Jurkat, Clone E6-1 (cell line): ENCODE measurements at places on chromosomes 16 and 17.

DNA sequence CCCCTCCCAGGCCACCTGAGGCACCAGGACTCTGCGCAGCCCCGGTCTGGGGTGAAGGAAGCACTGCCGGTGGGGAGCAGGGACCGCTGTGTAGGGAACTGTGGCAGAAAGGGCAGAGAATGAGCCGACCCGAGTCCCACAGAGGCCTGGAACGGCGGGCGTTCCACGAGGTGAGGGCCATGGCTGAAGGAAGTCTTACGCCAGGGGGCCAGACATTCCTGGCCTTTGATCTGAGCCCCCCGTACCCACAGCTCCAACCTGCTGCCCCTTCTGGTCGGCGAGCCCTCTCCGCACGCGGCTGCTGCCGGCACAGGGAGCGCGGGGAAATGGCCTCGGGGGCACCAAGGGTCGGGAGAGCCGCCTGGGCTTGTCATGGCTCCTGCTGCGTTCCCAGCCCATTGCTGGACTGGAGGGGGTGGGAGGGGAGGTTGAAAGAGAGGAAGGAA, 1.4 kb upstream of the WNT3 start:
- no peak for DNase-seq

GRCh38 chr17:50952013-50952412, 85.9 kb upstream of the TOB1 start:
- no peak for DNase-seq

DNA sequence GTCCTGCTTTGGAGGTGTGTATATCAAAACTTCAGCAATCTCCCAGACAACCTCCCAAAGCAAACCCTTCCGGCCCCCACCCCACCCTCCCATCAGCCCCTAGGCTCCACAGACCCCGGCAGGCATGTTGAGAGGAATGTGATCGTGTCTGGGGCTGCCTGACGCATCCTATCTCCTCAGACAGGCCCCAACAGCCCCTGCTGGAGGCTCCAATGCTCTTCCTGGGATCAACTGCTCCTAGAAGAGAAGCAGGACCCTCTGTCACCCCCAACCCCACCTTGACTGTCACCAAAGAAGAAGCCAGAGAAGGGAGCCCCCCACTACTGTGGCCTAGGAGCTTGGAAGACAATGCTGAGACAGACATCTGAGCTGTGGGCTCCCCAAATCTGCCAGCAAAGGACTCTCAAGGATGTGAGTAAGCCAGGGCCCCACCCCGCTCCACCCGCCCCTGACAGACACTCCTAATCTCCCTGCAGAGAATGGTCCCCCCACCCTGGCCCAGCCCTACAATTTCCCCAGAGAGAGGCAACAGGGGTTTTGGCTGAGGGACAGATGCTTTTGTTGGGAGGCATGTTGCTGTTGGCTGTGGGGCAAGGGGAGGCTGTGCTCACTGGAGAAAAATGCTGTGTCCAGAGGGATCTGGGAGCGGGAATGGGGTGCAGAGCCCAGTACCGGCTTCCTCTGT, 1.6 kb upstream of the KRT14 start:
- DNase-seq, result no peak

DNA sequence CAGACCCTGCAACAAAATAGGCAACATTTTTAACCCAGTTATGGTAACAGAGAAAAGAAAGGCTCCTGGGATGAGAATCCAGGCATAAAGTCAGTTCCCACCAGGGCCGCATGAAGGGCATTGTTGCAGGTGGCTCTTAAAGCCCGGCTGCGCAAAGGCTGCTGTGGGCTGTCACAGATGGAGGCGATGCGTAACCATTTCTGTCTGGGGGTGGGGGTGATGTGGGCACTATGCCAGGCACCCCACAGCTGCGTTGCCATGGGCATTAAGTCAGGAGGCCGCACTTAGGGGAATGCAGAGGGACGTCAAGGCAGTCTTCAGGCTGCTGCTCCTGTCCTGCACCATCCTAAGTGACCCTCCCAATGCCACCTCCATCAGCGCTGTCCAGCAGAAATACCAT, 228.4 kb downstream of the CPPED1 start:
- DNase-seq, result no peak

DNA sequence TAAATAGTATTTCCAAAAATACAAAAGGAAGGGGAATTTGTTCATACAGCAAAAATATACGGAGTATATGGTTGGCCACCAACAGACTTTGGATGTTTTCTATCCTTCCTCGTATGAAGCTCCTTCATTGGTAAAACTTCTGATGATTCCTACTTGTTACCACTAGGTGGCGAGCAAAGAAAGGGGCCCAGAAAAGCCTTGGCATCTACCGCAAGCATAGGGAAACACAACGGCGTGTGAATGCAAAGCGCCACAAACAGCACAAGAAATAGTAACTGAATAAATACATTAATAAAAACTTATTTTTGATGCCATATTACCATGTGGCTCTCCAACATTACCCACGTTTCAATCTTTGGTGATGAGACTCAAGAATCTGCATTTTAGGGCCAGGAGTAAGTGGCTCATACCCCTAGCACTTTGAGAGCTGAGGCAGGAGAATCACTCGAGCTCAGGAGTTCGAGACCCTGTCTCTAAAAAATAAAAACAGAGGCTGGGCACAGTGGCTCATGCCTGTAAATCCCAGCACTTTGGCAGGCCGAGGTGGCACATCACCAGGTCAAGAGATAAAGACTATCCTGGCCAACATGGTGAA, 34.5 kb downstream of the YWHAE start:
- DNase-seq, result peak; percentile 76

- DNase-seq, result no peak
These were observed 62.4 kb upstream of the MARCHF10 start for GRCh38 chr17:62870552-62870971.

DNA sequence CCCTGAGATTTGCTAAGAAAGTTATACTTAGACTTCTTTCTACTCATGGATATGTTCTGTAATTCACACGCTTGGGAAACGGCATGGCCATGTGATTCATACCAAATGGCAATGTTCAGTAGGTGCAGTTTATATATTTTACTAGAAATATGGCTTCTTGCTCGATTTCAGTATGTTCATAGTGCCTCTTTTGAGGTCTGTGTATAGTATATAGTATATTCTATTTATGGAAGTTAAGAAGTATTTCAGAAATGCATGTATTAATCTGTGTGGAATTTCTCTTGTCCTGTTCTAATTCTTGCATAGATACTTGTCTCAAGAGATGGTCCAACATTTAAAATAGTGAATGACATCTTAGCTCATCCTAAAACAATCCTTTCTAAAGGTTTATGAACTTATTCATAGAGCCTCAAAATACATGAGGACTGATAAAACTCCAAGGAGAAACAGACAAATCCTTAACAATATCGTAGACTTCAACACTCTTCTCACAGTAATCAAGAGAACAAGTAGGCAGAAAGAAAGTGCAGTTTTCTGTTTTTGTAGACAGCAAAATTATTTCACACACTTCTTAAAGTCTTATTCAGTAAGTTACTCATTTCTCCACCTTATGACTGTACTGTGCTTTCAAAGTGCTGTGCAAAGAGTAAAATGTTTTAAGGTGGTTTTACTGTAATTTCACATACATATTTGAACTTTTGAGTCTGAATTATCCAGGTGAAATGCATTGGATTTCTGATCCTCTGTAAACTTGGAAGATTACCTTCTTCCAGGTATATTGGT, 11.1 kb downstream of the BPTF start:
- DNase-seq, result no peak

GRCh38 chr16:12000032-12000431, 23.5 kb downstream of the SNX29 start:
- DNase-seq, result no peak

DNA sequence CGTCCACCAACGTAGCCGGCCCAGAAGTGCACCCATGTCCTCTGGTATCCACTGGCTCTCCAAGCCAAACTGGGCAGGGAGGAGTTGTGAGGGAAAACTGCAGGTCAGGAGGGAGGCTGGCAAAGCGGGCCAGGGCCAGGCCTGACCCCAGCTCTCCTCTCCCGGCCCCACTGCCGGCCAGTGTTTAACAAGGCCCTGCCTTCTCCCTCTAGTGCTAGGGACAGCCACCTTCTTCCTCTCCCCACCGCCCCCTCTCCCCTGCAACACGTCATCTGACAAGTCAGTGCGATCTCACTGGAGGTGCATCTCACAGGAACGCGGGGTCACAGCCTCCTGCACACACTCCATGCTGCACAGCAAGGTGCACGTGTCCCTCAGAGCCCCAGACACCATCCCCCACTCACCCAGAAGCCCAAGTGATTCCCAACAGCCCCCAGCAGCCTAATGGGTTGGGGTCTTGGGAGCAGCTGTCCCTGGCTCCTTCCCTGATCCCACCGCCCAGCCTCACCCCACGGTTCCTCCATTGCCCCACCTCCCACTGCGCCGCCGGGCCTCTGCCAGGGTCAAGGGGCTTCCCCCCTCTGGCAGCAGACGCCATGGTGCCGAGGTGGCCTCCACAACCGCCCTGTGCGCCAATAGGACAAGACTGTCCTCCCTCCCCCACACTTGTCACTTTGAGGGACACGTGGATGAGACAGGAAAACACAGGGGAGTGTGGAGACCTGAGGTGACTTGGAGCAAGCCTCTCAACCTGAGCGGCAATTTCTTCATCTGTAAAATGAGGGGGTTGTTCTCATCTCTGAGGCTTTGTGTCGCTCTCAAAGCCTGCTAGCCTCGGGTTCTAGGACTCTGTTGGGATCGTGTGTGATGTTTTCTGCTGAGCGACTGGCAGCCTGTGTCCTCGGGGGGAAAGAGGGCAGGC, 1.1 kb upstream of the ACE start:
- no peak for DNase-seq

GRCh38 chr17:48618256-48618896, 3.3 kb upstream of the HOXB8 start:
- peak; percentile 59 for DNase-seq

GRCh38 chr16:67163164-67163998, 1.2 kb upstream of the HSF4 start:
- no peak for DNase-seq

- DNase-seq, result no peak
These were observed 488 bp downstream of the SPSB3 start for GRCh38 chr16:1781758-1782407.

DNA sequence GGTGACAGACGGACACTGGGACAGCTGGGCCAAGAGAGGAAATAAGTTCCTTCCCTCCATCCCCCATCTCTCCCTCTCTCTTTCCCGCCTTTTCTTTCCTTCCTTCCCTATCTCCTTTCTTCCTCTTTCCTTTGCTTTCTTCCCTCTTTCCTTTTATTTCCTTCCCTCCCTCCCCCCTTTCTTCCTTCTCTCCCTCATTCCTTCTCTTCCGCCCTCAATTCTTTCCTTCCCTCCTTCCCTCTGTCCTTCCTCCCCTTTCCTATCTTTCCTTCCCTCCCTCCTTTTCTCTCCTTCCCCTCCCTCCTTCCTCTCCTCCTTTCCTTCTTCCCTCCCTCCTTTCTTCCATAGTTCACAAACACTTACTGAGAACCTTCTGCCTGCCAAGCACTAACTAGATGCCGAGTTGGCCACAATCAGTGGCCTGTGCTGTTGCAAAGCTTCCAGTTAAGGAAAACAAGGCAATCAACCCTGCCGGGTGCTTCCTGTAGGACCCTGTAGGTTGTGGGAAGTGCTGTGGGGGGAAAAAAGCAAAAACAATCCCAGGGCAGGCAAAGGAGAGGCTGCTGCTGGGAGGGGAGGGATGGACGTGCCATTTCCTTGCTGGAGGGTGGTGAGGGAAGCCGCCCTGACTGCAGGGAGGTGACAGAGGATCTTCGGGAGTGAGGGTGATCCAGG, 31.7 kb downstream of the ABCC6 start:
- DNase-seq, result no peak

- DNase-seq, result no peak
These were observed 58.3 kb upstream of the CIBAR2 start for GRCh38 chr16:85170590-85171003.

- DNase-seq, result no peak
These were observed 608.3 kb upstream of the SALL1 start for GRCh38 chr16:51759329-51759728.

- no peak for DNase-seq
These were observed 9.8 kb downstream of the ELOB start for GRCh38 chr16:2767140-2767731.

DNA sequence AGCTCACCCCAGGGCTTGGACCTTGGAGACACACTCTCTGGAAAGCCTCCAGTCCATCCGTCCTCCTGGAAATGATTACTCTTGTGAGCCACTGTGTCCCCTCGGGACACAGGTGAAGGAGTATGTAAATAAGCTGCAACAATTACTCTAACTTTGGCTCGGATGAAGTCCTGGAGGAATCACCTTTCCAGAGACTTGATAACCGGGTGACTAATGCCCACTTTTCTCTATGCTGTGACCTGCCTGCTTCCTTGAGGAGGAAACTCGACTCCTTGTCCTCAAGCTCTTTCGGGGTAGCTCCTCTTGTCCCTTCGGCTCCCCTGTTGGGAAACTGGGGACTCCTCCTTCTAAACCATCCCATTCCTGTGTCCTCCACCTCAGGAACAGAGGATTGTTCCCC, at the start of gene OR1A1:
Gene OR1A1 (plus strand): TSS at position 301 of the 400 bp plus-strand sequence. CDS start 7,954 bp downstream, outside the sequence.
- DNase-seq, result no peak

DNA sequence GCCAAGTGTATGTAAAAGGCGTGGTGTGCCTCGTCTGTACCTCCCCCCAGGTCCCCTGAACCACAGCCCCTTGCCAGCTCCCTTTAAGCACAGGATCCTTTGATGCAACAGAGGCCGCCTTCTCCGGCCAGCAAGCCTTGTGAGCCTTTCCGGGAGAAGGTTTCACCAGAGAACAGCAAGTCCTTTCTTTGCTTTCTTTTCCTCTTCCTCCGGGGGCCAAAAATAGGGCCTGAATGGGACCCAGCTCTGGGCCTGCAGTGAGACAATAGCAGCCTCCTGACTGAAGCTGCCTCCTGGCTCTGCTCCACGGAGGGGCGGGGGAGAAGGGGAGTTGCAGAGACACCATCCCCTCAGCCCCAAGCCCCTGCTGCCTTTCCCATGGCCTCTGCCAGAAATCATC, 9.0 kb downstream of the ADGRG1 start:
- no peak for DNase-seq

DNA sequence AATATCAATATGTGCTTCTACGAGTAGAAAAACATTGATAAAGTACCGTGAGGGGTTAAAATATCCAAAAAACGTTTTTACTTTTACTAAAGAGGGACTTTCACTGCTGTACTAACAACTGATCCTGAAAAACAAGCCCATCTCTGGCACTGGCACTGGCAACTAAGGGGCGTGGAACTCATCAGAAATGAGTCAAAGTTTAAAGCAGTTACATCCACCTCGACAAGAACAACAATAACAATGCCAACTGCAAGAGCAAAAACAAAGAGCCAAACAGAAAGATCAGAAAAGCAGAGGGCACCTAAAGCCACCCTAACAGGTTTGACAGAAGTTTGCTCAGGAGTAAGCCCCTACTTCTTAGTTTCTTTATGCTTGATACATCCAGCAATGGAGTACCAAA, 13.1 kb downstream of the MBTPS1 start:
- no peak for DNase-seq

DNA sequence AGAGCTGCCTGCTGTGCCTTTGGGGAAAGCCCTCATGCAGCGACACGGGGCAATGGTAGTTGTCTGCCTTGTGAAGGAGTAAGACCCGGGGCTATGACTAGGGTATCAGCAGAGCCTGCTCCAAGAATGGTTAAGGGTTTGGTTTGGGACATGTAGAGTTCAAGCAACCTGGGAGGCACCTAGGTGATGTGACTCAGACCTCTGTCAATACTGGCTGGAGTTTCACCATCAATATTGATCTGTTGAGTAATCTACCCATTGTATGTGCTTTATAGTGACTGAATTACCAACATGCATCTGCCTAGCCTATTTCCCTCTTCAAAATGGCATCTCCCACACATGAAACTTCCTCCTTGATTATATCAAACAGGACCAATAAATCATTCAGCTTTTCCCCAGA, 398.4 kb upstream of the HSBP1 start:
- DNase-seq, result no peak

- DNase-seq, result peak; percentile 20
These were observed 41.4 kb upstream of the PIRT start for GRCh38 chr17:10879190-10879836.
